Activated CD4-positive, alpha-beta T cell treated with anti-CD3 and anti-CD28 coated beads for 36 hours (primary cell): ENCODE measurements at places on chromosomes 2 and 18. TPM values are rescaled to one million over a fixed set of nuclear protein-coding genes. Genes with fewer than 3 reads are reported as not detected.

- H3K4me1 ChIP-seq, result no peaks in the 10 kb centered on the region
- no peak overlapping the region for H3K27ac ChIP-seq
- H3K4me3 ChIP-seq, result no peak overlapping the region
- no peak for DNase-seq
- H3K36me3 ChIP-seq, result no peaks in the 10 kb centered on the region
Observed at GRCh38 chr18:36526611-36527010, 229.1 kb downstream of the FHOD3 start.

CROCC2 gene
- not detected for total RNA-seq

- peaks cover 3% of the 10 kb centered on the region for H3K27me3 ChIP-seq
- H3K4me3 ChIP-seq, result no peak overlapping the region
- H3K4me1 ChIP-seq, result no peaks in the 10 kb centered on the region
- DNase-seq, result no peak
Observed at GRCh38 chr2:32835148-32835547, 111.6 kb upstream of the LTBP1 start.

- H3K36me3 ChIP-seq, result no peaks in the 10 kb centered on the region
- DNase-seq, result no peak
- H3K27me3 ChIP-seq, result peaks cover 4% of the 10 kb centered on the region
- no peak overlapping the region for H3K4me3 ChIP-seq
- H3K27ac ChIP-seq, result no peak overlapping the region
- H3K4me1 ChIP-seq, result no peaks in the 10 kb centered on the region
Observed at GRCh38 chr2:129627437-129627836, 352.0 kb upstream of the RAB6C start.

DNA sequence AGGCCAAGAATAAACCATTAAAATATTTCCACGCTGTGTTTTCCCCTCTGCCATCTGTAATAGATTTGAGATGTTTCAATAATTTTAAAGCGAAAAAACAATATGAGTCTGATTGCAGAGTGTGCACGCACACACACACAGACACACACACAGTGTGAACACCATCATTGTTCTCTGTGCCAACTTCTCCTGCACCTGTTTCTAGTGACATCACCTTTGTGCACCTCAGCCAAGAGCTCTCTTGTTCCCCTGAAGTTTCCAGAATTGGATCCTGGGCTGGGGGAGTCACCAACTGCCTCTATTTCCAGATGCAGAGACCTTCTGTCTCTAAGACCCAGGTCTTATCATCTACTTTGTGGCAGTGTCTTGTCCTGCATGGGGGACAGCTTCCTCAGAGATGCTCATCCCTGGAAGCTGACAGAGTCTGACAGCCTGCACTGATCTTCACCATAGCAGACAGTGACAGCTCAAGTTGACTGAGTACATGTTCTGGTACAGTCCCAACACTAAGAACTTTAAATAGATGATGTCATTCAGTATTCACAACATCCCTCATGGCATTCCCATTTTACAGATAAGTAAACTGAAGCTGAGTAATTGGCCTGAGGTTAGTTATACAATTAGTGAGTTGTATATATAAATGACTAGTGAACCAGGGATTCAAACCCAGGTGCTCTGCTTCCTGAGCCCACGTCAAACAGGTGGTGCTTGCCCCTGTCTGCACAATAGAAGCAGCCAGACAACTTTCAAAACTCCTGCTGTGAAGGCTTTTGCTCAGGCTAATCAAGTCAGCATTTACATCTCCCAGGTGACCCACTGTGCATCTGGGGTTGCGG is 39.4 kb downstream of the ACOXL start:
- H3K4me1 ChIP-seq, result no peaks in the 10 kb centered on the region
- no peak for DNase-seq
- no peak overlapping the region for H3K27ac ChIP-seq
- no peak overlapping the region for H3K4me3 ChIP-seq

- peaks cover 14% of the 10 kb centered on the region for H3K36me3 ChIP-seq
- H3K27ac ChIP-seq, result no peak overlapping the region
- H3K27me3 ChIP-seq, result no peaks in the 10 kb centered on the region
- no peak overlapping the region for H3K4me3 ChIP-seq
Observed at GRCh38 chr2:98579926-98580325, 28.4 kb downstream of the COA5 start.

- H3K27me3 ChIP-seq, result no peaks in the 10 kb centered on the region
- no peaks in the 10 kb centered on the region for H3K36me3 ChIP-seq
- H3K4me1 ChIP-seq, result no peaks in the 10 kb centered on the region
Observed at GRCh38 chr2:122908159-122908558, 1116.9 kb upstream of the CNTNAP5 start.

CHST9 gene
- total RNA-seq, result not detected

DNA sequence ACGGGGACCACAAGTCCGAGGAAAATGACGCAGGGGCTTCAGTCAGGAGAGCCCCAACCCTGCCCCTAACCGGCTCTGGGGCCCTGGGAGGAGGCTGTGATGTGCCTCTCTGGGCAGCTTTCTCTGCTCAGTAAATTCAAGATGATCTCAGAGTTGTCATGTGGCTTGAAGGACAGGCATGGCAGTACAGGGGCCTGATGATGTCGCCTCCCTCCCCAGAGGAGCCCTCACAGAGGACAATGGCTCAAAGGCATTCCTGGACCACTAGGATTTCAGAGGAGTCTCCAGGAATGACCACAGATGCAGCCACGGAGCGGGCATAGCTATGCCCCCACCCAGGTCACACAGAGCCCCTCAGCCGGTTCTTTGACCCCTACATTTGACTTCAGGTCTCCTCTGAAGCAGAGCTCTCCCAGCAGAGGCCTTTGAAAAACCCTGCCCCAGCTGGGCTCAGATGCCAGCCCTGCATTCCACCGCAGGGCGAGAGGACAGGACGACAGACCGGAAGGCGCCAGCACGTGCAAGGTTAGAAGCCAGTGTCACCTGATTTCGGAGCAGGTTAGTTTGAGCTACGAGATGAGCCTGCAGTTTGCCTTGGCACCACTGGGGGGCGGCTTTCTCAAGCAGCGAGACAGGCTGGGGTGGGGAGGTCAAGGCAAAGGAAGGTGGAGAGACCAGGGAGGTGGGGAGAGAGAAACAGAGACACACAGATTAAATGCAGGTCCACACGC is 39.2 kb downstream of the BIN1 start:
- peak overlapping the region; percentile 76 for H3K27ac ChIP-seq
- no peak overlapping the region for H3K4me3 ChIP-seq
- no peaks in the 10 kb centered on the region for H3K27me3 ChIP-seq
- peaks cover 28% of the 10 kb centered on the region for H3K4me1 ChIP-seq
- H3K36me3 ChIP-seq, result peaks cover 21% of the 10 kb centered on the region
- peak; percentile 87 for DNase-seq

GRCh38 chr2:56009758-56010458 is 86.3 kb upstream of the EFEMP1 start:
- H3K36me3 ChIP-seq, result no peaks in the 10 kb centered on the region
- H3K4me1 ChIP-seq, result no peaks in the 10 kb centered on the region
- no peak overlapping the region for H3K4me3 ChIP-seq

DNA sequence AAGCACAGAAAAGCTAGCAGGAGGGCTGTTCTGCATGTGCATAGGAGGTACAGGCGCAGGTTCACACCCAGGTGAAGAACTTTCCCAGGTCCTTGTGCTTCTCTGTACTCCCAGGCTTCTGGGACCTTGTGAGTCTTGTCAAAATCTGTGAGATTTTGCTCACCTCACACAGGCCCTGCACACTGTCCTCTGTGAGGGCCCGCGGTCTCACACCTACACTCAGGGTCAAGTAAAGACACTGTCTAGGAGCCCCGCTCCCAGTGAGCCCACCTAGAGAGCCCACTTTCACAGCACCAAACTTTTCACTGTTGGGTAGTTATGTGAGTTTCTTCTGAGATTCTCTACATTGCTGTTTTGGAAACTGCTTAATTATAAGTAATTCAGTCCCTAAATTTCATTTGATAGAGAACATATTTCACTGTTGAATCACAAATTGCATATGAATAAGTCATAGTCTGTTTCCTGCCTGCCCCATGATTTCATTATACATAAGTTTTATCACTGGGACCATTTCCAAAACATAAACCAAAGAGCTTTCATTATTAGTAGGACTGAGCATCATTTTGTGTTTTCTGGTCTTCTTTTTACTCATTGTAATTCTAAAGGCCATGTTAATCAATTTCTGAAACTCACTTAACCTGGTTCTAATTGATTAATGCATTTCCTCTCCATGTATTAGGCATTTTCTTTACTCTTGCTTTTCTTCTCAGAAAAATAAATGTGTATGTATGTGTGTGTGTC is 234.2 kb upstream of the SPOPL start:
- no peaks in the 10 kb centered on the region for H3K27me3 ChIP-seq
- H3K27ac ChIP-seq, result no peak overlapping the region
- H3K36me3 ChIP-seq, result no peaks in the 10 kb centered on the region
- no peak for DNase-seq

MSTN gene
- total RNA-seq, result not detected

MEP1B gene
- not detected for total RNA-seq

ERFE gene
- total RNA-seq, result 0.39 TPM

GRCh38 chr18:43571078-43571689 is 293.9 kb upstream of the SYT4 start:
- no peak overlapping the region for H3K4me3 ChIP-seq
- H3K4me1 ChIP-seq, result no peaks in the 10 kb centered on the region
- H3K27ac ChIP-seq, result no peak overlapping the region
- no peaks in the 10 kb centered on the region for H3K27me3 ChIP-seq

DNA sequence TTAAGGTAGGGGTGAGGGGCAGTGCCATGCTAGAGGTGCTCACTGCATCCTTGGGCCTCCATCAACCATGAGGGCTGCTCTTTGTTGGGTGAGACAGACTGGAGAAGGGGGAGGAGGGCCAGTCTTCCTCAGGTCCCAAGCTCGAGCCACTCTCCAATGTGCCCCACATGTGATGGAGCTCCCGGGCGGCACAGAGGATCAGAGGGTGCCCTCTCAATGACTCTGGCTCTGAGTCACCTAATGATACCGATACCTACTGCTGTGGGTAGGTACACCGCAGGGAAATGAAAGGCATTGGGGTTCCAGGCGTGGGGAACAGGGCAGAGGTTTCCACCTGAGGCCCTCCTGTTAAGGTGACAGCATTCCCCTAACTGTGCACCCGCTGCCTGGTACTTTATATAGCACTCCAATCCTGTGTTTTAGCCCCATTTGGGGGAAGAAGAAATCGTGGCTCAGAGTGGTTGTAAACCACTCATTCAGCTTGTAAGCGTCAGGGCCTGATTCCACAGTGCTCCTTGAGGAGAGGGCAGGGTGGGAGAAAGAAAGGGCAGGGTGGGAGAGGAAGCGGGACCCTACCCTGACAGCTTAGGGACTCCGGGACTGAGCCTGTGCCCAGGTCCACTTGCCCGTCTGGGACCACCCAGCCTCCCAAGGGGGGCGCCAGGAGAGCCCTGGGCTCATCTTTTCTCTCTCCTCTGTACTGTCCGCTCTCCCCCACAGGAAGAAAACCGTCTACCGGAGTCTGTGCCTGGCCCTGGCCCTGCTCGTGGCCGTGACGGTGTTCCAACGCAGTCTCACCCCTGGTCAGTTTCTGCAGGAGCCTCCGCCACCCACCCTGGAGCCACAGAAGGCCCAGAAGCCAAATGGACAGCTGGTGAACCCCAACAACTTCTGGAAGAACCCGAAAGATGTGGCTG is 1.8 kb downstream of the B3GNT7 start:
- H3K4me3 ChIP-seq, result no peak overlapping the region
- H3K4me1 ChIP-seq, result peaks cover 18% of the 10 kb centered on the region
- DNase-seq, result peak; percentile 47
- H3K27me3 ChIP-seq, result peaks cover 24% of the 10 kb centered on the region
- no peak overlapping the region for H3K27ac ChIP-seq

DNA sequence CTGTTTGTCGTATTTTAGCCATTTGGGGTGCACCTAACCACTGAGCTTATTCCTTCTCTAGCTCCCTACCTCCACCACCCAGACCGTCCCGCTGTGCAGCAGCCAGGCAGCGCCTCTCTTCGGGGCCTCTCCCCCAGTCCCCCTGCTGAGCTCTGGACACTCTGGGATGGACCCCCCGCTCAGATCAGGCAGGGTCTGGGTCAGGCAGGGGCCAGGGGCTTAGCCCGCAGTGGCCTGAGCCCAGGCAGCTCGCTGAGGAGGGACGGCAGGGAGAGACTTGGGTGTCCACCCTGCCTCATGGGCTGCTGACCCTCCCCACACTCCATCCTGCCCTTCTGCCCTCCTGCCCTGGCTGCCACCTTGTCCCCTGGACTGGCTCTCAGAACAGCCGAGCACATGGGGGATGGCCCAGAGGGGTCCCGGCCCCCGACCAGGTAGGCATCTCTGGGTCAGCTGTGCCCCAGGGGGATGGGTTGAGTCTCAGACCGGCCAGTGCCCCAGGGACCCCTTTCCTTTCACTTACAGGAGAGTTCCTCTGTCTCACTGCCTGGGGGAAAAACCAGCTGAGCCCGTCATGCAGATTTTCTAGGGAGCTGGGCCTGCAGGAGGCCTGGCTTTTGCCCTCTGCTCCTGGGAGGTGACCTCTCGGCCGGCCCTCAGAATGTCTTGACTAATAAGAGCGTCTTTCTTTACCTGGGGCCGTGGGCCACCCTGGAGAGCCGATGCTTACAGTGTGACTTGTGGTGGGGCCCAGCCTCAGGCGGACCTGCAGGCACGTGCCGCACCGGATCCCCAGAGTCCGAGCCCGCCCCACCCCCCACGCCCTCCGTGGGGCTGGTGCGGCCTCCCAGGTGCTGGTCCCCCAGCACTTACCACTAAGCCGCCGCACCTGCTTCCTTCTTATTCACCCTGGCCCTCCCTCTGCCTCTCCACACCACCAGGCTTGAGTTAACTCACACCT is 22.8 kb upstream of the PXDN start:
- no peak for DNase-seq
- H3K4me1 ChIP-seq, result no peaks in the 10 kb centered on the region
- H3K36me3 ChIP-seq, result no peaks in the 10 kb centered on the region
- peaks cover 2% of the 10 kb centered on the region for H3K27me3 ChIP-seq

GRCh38 chr2:18831916-18832510 is 242.6 kb upstream of the NT5C1B start:
- no peaks in the 10 kb centered on the region for H3K4me1 ChIP-seq
- H3K27me3 ChIP-seq, result no peaks in the 10 kb centered on the region
- peaks cover 3% of the 10 kb centered on the region for H3K36me3 ChIP-seq
- H3K27ac ChIP-seq, result no peak overlapping the region
- H3K4me3 ChIP-seq, result no peak overlapping the region
- DNase-seq, result no peak

DNA sequence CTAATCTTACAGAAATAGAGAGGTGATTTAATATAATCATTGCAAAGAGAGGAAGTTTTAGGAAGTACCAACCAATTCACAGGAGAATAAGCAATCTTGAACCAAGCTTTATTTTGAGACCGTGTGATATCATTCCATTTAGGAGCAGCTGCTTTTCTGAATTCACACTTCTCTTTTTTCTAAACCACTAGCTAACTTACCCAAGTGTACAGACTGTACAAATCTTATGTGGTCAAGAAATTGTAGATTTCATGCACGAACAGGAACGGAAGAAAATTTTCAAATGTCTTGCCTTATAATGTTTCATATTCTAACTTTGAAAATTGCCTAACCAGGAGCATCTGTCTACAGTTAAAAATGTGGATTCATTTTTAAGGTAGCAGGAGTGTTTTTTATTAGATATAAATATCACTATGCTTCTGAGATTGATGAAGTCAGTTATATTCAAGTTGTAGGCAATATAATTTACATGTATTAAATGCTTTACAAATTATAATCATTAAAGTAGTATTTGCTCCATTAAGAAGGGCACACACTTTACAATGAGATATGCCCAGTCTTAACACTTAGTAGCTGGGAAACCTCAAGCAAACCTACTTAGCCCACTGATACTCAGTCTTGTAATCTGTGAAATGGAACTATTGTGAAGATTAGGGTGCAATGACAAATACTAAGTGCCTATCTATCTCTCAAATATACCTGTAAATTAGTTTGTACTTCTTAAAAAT is 302.2 kb upstream of the STON1 start:
- DNase-seq, result no peak
- no peak overlapping the region for H3K4me3 ChIP-seq
- no peaks in the 10 kb centered on the region for H3K36me3 ChIP-seq
- no peaks in the 10 kb centered on the region for H3K27me3 ChIP-seq

SULT1C2 gene
- total RNA-seq, result not detected

TMEM169 gene
- total RNA-seq, result 1.8 TPM
